ENCODE measurements at places on chromosomes 5 and 9.

- DNase-seq: no peak
Measured at GRCh38 chr5:112013660-112014059, 256.7 kb upstream of the NREP start.

DNA sequence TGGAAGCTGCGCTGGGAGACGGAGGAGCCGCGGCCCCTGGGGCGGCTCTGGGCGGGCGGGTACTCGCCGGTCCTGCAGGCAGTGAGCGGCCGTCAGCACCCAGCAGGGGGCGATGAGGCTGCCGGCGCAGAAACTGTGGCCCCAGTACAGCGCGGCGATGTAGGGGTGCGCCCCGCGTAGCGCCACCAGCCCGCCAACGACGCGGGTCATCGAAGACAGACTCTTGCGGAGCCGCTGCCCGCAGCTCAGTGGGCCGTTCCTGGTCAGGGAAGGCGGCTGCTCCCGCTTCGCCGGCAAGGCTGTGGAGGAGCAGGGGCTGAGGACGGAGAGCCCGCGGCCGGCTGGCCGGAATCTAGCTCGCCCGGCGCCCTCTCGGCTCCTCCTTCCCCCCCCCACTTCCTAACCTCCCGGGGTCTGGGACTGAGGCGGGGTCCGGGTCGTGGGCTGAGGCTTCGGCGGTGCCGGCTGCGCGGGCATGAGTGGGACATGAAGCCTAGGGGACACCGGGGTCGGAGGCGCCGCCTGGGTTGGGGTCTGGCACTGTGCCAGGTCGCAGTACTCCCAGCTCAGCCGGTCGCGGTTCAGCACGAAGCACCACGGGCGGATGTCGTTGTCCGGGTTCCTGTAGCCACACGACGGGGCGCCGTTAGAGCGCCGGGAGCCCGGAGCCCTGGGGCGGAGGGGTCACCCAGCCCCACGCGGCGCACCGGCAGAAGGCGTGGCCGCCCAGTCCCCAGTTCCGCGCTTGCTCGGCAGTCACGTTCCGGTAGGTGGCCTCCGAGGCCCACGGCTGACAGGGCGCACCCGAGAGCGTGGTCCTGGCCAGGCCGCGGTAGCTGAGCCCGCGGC, 3.6 kb upstream of the PFN3 start:
- peak; percentile 81 for DNase-seq

DNA sequence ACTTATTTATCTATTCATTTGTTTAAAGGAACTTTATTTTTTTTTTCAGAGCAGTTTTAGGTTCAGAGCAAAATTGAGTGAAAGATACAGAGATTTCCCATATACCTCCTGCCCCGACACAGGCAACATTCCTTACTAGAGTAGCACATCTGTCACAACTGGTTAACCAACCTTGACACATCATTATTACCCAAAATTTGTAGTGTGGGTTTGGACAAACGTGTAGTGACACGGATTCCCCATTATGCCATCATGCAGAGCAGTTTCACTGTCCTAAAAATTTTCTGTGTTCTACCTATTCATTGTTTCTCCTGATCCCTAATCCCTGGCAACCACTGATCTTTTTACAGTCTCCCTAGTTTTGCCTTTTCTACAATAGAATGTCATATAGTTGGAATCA, 57.3 kb upstream of the LHFPL2 start:
- no peak for DNase-seq

GRCh38 chr9:37747271-37747753, 6.3 kb upstream of the TRMT10B start:
- DNase-seq: no peak

- DNase-seq: no peak
Measured at GRCh38 chr5:72584466-72584865, 77.3 kb upstream of the ZNF366 start.

- no peak for DNase-seq
Measured at GRCh38 chr5:16427587-16427986, 38.0 kb downstream of the ZNF622 start.

DNA sequence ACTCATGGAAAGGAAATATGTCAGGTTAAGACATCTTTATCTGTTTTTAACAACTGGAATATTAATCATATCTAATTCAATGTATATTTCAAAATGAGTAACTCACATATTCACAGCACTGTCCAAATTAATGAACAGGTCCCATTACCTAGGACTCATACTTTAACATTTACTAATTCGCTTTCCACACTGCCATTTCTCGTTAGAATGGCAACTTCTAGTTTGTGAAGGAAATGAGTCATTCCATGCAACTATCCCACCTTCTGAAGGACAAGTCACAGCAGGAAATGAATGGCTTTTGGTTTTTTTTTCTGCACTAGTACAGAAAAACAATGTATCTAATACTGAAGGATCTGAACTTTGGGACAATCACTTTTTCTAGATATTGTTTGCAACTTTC, 24.6 kb upstream of the IFNK start:
- DNase-seq: no peak

DNA sequence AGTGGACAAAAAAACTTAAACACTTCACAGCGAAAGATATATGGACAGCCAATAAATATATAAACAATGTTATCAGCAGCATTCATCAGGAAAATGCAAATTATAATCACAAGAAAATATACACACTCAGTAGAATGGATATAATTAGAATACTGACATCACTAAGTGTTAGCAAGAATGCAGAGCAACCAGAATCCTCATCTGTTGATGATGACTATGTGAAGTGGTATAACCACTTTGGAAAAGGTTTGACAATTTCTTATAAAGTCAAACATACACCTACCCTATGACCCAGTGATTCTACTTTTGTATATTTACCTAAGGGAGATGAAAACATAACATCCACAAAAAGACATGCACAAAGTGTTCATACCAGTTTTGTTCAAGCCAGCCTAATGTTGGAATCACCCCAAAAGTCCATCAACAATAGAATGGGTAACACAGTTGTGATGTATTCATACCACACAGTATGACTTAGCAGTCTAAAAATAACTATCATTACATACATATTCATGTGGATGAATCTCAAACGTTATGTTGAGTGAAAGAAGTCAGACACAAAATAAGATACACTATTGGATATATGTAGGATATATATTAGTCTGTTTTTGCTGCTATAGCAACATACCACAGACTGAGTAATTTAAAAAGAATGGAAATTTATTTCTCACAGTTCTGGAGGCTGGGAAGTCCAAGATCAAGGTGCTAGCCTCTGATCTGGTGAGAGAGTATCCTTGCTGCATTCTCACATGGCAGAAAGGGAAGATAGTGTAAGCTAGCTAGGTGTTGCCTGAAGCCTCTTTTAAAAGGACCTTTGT, 148.8 kb upstream of the ADAMTSL1 start:
- no peak for DNase-seq

GRCh38 chr5:78717674-78718584, 69.4 kb upstream of the LHFPL2 start:
- no peak for DNase-seq

Measured in left forelimb (tissue), 1 donor.